ENCODE measurements at places on chromosomes 3 and 15. TPM values are rescaled to one million over a fixed set of nuclear protein-coding genes. Genes with fewer than 3 reads are reported as not detected.

PTPRG gene
- 0.70 TPM for total RNA-seq

DNA sequence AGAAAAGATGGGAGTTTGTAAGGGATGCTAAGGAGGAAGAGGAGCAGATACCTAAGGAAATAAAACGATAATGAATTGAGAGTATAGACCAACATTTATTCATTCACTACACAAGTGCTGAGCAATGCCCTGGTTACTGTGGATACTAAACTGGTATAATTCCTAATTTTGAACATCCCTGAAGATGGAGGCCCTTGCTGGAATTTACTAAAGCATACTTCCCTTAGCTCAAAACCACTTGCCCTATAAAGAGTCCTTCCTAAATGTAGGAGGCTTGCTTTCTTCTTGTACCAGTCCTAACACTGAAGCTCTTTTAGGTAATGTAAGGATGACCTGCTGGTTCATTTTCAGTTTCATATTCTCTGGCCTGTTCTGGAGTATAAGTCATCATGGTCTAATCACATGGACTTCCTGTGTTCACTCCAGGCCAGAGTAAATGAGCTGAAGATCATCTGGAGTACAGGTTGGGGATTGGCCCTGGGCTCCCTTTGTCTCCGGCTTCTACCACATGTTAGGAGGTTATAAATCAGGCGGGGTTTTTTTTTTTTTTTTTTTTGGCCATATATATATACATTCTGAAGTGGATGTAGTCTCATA lies 40.1 kb upstream of the MTMR10 start:
- DNase-seq, result no peak

NPTN gene
- total RNA-seq, result 36.6 TPM

CAV3 gene
- not detected for total RNA-seq

ATP13A5 gene
- total RNA-seq, result not detected

DNA sequence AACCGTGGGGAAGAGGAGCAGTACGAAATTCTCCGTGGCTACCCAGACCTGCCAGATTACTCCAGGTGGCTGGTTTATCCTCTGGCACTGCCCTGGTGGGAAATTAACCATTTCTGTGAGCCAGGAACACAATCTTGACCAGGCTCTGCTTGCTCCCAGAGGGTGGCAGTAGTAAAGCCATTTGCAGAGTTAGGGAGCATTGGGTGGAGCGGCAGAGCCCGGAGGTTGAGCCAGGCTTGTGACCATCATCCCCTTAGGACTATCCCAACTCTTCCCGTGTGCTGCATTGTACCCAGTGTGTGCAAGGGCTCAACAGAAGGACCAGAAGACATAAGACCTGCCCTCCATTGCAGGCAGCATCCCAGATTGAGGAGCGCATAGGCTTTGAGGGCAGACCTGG lies 5.3 kb downstream of the KNG1 start:
- DNase-seq, result no peak

FYCO1 gene
- total RNA-seq, result 15.2 TPM

GRCh38 chr3:138241061-138241460 lies 54.0 kb downstream of the ARMC8 start:
- no peak for DNase-seq

GRCh38 chr3:109853077-109853731 lies 515.9 kb upstream of the DPPA4 start:
- DNase-seq, result no peak

TIMP4 gene
- total RNA-seq, result not detected

LSAMP gene
- 0.76 TPM for total RNA-seq

CHRM5 gene
- not detected for total RNA-seq

GRCh38 chr3:195557322-195557721 lies 14.2 kb upstream of the PPP1R2 start:
- no peak for DNase-seq

- DNase-seq, result no peak
Measured at GRCh38 chr15:38588672-38589071, 24.1 kb upstream of the RASGRP1 start.

DNA sequence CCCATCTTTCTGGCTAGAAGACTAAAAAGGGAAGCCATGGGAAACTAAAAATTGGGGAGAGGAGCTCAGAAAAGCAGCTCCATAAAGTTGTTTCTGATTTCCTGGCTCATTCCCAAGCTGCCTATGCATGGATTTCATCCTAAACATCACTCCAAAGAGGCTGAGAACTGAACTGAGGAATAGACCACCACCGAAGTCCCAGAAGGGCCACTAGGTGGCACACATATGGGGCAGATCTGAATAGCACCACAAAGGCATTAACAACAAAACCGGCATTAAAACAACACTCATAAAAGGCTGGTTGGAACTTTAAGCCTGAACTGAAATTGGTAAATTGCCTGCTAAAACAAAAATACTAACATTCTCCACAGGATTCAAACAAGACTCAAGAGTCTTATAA lies 106.3 kb downstream of the PLD1 start:
- peak; percentile 43 for DNase-seq

GRCh38 chr3:32684029-32684799 lies 774 bp upstream of the CNOT10 start:
- no peak for DNase-seq

GRCh38 chr3:160885791-160886286 lies 129.8 kb downstream of the PPM1L start:
- DNase-seq, result no peak

- no peak for DNase-seq
Measured at GRCh38 chr15:52200831-52201365, 9.7 kb upstream of the GNB5 start.

- DNase-seq, result peak; percentile 42
Measured at GRCh38 chr3:160956785-160957184, 148.4 kb downstream of the B3GALNT1 start.

ACAN gene
- not detected for total RNA-seq

LMLN gene
- total RNA-seq, result 7.1 TPM

GTF2E1 gene
- 40.8 TPM for total RNA-seq

DNA sequence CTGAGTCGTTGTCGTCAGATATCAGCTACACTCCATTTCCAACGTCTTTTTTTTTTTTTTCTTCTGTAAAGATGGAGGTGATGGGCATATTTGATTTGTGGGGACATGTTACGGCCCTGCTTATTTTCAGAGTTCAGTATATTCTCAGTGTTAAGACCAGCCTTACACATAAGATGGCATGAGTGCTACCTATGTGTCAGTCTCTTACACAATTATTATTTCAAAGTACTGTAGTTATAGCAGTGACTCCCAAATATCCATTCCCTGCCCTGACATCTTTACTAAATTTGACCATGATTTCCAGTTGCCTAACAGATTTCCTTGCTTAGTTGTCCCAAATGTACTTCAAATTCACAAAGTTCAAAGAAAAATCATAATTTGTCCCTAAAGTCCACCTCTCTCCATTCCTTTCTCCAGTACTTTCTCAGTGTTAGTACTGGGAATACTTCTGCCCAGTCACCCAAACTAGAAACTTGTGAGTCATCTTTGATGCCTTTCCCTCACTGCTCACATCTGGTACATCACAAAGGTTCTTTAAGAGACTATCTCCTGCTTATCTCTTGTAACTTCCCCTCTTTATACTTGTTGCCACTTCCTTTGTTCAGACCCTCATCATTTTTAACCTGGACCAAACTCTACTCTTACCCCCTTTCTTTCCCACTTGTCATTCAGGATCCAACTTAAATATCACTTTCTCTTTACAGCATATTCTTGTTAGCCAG lies 67.0 kb downstream of the ZNF609 start:
- DNase-seq, result no peak

CPN2 gene
- not detected for total RNA-seq

- no peak for DNase-seq
Measured at GRCh38 chr3:193403307-193403706, 24.8 kb upstream of the ATP13A5 start.

ARNT2 gene
- not detected for total RNA-seq

DNA sequence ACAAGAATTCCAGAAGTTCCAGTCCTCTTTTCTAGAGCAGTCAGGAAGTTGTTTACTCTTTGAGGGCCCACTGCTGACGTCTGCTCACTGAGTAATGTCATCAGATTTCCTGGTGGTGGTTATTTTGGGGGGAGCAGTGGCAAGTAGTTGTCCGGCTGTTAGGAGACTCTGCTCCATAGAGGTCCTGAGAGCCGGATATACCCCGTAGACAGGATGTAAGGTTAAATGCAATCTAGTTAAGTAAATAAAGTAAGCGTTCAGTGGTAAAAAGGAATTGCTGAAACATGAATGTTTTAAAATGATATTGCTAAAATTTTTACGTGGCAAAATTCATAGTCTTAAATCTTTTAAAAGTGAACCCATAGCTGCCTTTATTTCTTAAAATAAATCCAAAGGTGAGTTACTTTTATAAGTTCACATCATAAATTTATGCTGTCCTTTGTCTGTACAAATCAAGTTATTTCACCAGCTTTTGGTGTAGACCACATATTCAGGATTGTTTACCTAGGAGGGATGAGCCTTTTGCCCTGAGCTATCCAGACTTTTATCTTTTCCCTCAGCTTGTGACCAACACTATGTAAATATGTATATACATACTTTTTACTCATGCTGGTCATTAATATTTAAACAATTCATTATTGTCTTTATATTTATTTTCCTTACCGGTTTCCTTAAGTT lies 65.8 kb downstream of the PDE8A start:
- DNase-seq, result no peak

TTLL13 gene
- total RNA-seq, result 0.77 TPM

DNA sequence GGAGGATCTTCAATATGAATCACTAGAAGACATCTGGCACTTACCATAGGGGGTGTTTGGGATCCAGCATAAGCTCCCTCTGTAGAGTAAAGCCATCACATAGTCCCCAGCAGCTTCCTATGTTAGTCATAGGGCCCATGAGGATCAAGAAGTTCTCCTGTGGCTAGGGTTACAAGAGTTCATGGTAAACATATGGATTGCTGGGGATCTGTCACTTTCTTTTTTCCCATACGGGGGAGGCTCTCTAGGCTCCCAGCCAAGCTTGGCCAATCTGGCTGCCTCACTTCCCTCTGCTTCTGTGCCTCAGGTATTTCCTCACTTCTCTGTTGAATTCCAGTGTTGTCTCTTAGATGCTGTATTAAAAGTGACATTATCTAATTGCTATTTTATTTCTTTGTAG lies 597.9 kb downstream of the PDCD6IP start:
- DNase-seq, result no peak

GRCh38 chr3:142904639-142905436 lies 16.0 kb upstream of the PCOLCE2 start:
- DNase-seq, result peak; percentile 10

DNA sequence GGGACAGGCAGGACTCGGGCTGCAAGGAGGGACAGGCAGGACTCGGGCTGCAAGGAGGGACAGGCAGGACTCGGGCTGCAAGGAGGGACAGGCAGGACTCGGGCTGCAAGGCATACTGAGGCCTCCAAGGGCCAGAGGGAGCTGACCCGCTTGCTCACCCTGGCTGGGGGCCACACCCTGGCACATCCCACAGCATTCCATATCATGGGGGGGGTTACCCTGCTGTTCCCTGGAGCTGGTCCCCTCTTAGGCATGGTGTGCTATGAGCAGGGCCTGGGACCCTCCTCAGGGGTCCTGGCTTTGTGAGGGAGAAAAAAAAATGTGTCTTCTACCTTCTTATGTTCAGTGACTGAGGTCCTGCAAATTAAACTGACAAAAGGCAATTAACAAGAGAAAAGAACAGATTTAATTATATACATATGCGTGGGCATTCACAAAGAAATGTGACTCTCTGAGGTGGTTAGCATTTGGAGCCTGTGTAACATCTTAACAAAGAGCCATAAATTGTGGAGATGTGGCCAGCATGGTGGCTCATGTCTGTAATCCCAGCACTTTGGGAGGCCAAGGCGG lies 97.6 kb upstream of the ALDH1A3 start:
- no peak for DNase-seq

GHSR gene
- total RNA-seq, result not detected

ELL3 gene
- 134 TPM for total RNA-seq

EFCAB12 gene
- total RNA-seq, result 2.6 TPM

- no peak for DNase-seq
Measured at GRCh38 chr15:68427963-68428362, 4.0 kb downstream of the ITGA11 start.

- no peak for DNase-seq
Measured at GRCh38 chr3:2944628-2945027, 165.5 kb downstream of the IL5RA start.

DNA sequence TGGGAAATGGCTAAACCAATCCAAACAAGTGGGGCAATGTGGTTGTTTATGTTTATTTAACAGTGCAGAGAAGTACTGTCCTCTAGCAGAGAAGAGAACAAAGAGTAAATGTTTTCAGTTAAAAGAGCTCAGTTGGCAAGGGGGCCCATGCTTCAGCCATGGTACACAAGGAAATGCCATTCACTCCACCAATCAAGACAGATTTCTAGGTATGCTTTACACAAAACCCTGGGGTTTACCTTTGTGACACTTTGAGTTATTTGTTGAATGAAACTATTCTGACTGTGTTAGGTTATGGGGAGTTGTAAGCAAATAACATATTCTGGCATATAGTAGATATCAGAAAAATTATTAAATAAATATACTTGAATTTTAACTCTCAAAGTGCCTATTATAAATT lies 228.5 kb upstream of the MME start:
- DNase-seq, result no peak

DNA sequence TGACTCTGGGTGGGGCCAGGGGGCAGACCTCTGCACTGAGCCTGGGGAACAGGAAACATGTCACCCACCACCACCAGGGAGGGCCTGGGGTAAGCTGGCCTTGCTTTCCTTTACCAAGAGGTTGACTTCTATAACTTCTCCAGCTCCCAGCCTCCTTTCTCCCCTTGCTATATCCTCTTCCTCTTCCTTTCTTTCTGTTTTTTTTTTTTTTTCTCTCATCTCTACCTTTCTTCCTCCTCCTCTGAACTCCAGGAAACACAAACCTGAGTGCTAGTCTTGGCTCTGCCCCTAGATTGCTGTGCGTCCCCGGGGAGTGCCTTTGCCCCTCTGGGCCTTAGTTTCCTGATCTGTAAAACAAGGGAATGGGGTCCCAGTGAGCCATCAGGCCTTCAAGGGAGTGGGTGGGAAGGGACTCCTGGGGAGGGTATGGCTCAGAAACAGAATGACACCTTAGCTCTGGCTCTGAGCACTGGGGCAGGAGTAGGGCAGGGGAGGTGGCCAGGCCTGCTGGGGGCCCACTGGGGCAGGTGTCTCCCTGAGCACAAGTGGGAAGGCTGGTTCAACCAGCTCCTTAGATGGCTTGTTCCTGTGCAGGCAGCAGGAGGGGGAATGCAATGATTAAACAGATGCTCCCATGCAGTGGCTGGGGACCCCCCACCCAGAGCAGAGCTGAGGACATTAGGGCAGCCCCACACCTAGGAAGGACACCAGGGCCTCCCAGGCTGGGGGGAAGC lies 4.3 kb downstream of the SNX33 start:
- DNase-seq, result no peak

- no peak for DNase-seq
Measured at GRCh38 chr15:64720188-64720587, 55.2 kb downstream of the RBPMS2 start.

- peak; percentile 15 for DNase-seq
Measured at GRCh38 chr15:75153087-75153486, 48.6 kb upstream of the C15orf39 start.

SHF gene
- 2.5 TPM for total RNA-seq
